ENCODE measurements at places on chromosomes 1 and 21. TPM values are rescaled to one million over a fixed set of nuclear protein-coding genes. Genes with fewer than 3 reads are reported as not detected.

Gene CFAP45
- total RNA-seq: 0.82 TPM

Gene SLC35F3
- 1.7 TPM for total RNA-seq

- peak; percentile 88 for DNase-seq
These were observed at the start of gene KLHL21 for GRCh38 chr1:6602669-6603237. Gene KLHL21 (minus strand): TSS chr1:6602869. CDS start chr1:6602817, 52 bp downstream.

DNA sequence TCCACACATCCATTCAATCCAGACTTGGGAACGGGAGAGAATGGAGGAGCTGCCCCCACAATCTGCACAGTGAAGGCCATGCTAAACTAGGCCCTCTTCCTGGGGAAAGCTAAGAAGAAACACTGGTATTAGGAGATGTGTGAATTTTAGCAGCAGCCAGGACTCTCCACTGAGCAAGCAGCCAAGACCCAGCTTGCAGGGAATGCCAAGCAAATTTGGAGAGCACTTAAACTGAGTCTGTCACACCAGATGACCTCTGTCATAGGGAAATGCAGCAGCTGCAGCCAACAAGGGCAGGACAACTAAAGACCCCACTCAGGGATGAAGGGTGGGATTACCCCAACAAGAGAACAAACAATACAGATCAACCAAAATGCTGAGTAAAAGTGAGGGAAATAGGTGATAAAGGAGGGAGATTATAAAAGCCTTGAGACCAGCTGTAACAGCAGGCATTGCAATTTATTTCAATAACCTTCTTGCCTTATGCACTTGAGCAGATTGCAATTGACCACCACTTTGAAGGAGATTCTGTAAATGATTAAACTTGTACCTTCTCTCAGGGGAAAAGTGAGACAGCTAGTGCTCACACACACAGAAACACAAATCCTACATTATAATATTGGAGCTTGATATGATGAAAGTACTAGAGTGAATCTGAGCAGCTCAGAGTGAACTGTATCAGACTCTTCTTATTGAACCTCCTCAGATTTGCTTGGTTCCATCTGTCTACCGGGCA lies 2.5 kb upstream of the CLCA1 start:
- DNase-seq: no peak

DNA sequence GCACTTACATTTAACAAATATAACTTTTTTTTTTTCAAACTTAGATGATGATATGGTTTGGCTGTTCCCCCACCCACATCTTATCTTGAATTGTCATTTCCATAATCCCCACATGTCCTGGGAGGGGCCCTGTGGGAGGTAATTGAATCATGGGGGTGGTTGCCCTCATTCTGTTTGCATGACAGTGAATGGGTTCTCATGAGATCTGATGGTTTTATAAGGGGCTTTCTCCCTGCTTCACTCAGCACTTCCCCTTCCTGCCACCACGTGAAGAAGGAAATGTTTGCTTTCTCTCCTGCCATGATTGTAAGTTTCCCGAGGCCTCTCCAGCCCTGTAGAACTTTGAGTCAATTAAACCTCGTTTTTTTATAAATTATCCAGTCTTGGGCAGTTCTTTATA lies 432.6 kb downstream of the AMY1C start:
- DNase-seq: no peak

Gene KDF1
- total RNA-seq: not detected

DNA sequence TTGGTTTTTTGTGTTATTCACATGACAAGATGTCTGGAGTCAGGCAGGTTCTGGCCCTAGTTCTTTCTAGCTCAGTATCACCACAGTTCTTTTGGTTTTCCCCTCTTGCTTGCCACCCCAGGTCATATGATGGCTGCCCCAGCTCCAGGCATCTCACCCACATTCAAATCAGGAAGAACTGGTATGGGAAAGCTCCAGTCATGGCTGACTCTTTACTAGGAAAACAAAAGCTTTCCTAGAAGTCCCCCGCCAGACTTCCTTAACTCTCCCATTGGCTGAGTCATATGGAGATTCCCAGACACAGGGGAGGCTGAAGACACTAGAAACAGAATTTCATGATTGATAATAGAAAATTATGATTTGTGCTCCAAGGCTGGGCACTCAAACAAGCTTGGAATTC lies 22.1 kb upstream of the EYA3 start:
- DNase-seq: no peak

DNA sequence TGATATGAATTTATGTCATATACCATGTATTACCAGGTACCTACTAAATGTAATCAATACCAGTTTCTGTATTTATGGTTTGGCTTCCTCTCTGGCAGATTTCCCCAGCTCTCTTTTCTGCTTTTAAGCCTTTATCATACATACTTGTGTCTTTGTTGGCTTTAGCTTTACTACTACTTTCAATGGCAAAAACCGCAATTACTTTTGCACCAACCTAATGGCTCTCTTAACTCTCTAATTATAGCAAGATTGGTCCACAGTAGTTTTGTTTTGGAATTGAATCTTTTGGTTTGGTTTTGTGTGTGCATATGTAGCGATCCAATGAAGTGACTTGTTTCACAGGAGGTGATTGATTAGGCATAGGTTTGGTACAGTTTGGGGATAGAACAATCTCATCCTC lies 93.6 kb downstream of the ATG4C start:
- DNase-seq: no peak

DNA sequence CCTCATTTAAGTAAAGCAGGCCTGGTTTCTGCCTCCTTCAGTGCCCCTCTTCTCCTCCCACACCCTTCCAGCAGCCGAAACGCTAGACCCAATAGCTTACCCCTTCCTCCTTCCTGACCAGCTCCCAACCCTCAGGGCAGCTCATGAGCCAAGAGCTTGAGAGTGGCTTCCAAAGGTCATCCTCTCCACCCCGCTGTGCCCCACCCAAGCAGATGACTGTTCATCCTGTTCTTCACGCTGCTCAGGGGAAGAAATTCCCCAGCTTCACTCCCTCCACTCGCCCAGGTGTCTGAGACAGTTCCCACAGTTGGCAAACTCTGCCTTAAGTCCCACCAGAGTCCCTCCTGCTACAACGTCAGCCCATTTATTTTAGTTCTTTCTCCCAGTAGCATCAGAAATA lies 23.4 kb downstream of the ARHGEF19 start:
- DNase-seq: no peak

GRCh38 chr1:109197158-109198042 lies 16.3 kb upstream of the SARS1 start:
- no peak for DNase-seq

DNA sequence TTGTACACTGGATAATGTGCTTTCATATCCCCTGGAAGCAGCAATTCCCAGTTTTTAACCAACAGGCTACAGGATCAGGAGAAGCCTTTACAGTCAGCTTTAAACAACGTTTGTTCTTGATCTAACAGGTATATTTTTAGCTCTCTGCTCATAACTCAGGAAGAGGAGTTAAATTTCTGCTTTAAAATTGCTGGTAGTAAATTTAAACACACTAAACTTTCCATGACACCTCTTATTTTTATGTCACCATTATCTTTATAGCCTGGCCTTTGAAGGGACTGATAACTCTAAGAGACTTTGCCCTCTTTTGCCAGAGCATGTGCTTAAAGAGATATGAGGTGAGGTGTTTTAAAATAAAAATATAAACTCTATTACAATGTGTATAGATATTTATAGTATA lies 119.6 kb upstream of the BRINP3 start:
- no peak for DNase-seq

Gene SLC44A5
- total RNA-seq: not detected

Gene BMP8A
- total RNA-seq: 0.21 TPM

Gene CFHR2
- total RNA-seq: not detected

GRCh38 chr1:182568647-182569284 lies 20.3 kb downstream of the RNASEL start:
- no peak for DNase-seq

GRCh38 chr1:226691247-226691646 lies 47.8 kb downstream of the ITPKB start:
- peak; percentile 56 for DNase-seq

Measured in activated T-cell treated with anti-CD3 and anti-CD28 coated beads, Interleukin-2, amount 50 U/mL, for 4 hours (primary cell).